ENCODE measurements at places on chromosomes 2 and 18. TPM values are rescaled to one million over a fixed set of nuclear protein-coding genes. Genes with fewer than 3 reads are reported as not detected.

GRCh38 chr2:4588606-4589005, 885.2 kb downstream of the DCDC2C start:
- DNase-seq, result no peak

GRCh38 chr2:133266041-133266925, 302.0 kb downstream of the NCKAP5 start:
- DNase-seq, result no peak

GRCh38 chr2:156663757-156664409, 227.7 kb downstream of the GPD2 start:
- DNase-seq, result no peak

DNA sequence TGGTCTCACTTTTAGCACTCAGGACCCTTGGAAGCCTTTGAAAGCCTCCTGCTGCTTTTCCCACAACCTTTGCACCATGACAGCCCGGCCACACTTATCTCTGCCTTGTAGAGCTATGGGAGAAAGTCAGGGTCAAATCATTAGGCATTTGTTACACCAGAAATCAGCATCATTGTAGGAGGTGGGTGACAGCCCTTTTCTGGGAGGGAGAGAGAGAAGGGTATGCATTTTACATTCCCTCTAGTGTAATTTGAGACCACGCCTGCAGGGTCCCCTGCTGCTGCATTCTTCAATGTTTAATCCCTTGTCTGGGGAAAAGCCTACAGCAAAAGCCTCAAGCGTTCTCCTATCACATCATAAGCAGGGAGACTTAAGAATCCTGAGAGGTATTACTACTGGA, 766.8 kb upstream of the FAM98A start:
- no peak for DNase-seq

GRCh38 chr2:206647985-206648384, 5.7 kb downstream of the FAM237A start:
- DNase-seq, result no peak

Gene DYNC1I2
- 89.2 TPM for total RNA-seq
